ENCODE measurements at places on chromosomes 3 and 15.

DNA sequence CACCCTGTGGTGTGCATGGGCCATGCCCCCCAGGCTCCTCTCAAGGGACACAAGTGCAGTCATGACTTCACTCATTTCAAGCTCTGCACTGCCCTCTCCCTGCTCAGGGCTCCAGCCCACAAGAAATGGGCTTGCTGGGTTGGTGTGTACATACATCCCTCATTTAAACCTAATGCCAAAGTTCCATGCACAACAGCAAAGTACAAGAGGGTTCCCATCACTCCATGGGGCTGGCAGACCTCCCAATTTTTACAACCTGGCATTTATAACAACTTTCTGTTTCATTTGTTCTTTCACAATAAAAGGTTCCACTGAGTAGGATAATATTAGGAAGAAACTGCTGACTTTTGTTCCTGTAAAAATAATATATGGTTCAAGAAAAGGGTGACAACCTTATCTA lies 54.3 kb downstream of the HERC2 start:
- no peak for DNase-seq

DNA sequence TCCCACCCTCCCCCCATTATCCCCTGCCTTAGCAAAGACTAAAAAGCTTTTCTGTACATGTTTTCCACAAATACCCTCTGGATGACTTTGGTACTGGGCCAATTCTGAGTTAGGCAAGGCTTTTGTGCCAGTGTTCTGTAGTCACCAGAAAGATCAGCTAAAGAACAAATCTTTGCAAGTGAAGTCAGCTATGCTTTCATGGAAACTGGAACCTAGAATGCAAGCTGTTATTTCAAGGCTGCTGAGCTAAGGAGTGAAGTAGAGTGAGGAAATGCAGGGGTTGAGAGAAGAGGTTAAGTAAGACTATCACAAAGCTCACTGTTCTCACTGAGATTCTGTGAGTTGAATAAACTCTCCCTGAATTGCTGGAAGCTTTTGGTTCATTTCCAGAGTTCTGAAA lies 107.8 kb upstream of the CNTN3 start:
- no peak for DNase-seq

DNA sequence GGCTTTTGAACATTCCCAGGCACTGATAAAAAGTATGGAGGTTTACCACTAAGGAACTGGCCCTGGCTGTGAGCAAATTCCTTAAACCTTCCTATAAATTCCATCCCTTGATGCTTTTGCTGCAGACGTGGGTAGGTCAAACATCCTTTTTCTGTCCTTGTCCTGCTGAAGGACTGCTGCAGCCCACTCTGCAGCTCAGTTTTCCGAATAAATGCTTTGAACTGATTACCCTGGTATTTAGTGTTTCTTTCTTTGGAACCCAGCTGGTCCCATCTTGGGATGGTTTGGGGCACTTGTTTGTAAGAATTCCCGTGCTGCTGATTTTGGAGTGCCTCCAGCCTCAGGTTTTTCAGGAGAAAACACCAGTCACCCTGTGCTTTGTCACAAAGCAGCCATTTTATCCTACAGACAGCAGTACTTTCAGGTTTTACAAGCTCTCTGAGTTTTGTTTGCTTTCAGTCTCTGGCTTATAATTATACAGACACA lies 815.9 kb downstream of the VGLL3 start:
- DNase-seq: no peak

- no peak for DNase-seq
Observed at GRCh38 chr15:47570451-47570850, 146.9 kb upstream of the SEMA6D start.

GRCh38 chr3:55648591-55649318 lies 161.6 kb upstream of the WNT5A start:
- DNase-seq: no peak

DNA sequence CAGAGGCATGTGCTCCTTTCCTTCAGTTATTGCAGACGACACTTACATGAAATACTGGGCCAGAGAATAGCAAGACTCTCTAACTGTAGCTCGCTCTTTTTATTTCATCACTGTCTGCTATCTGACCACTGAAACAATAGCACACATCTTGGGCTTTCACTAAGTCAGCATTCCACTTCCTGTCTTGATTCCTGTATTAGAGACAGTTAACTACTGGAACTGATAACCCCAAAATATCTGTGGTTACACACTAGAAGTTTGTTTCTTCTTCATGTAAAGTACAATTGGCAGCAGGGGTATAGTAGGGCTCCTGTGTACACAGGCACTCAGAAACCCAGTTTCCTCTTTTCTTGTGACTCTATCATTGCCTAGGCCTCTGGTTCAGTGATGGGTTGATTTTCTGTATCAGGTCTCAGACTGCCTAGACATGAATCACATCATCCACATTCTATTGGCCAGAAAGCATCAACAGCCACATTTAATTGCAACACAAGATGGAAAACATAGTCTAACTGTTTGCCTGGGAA lies 230.2 kb upstream of the CD96 start:
- no peak for DNase-seq

- DNase-seq: no peak
Observed at GRCh38 chr15:78542647-78543046, 2.4 kb downstream of the PSMA4 start.

- DNase-seq: no peak
Observed at GRCh38 chr3:97949743-97950142, 22.5 kb downstream of the RIOX2 start.

GRCh38 chr15:73654659-73655058 lies 21.5 kb upstream of the NPTN start:
- no peak for DNase-seq

GRCh38 chr3:66803206-66803605 lies 194.9 kb upstream of the KBTBD8 start:
- DNase-seq: no peak

DNA sequence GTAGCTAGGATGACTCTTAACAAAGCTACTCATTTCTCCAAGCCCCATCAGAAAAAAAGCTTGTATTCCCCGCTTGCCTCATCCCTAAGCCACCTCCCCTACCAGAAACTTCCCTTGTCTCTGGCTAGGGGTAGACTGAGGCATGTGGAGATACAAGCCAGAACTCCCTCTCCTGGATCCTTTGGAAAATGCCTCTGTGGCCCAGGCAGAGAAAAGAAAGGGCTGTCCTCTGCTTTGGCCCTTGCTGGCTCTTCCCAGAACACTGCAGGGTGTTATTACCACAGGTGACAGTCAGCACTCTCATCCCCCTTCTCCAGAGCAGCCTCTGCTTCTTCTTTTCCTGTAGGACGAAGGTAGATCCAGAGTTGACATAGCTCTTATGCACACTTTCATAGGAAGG lies 15.2 kb downstream of the RMDN3 start:
- no peak for DNase-seq

- no peak for DNase-seq
Observed at GRCh38 chr15:52052066-52052935, 33.3 kb downstream of the MAPK6 start.

DNA sequence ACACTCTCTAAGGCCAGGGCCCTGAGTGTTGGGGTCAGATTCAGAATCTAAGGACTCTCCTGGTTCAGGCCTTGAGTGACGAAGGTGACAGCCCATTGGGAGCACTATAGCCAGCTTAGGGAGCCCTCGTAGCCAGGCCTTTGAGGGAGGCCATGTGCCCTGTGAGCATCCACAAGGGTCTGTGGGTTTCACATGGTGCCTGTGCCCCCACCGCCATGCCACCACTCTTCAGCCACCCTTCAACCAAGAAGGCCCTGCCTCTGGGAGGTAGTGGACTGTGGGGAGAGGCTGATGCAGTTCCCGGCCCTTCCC lies 37.5 kb downstream of the TSPAN3 start:
- no peak for DNase-seq

DNA sequence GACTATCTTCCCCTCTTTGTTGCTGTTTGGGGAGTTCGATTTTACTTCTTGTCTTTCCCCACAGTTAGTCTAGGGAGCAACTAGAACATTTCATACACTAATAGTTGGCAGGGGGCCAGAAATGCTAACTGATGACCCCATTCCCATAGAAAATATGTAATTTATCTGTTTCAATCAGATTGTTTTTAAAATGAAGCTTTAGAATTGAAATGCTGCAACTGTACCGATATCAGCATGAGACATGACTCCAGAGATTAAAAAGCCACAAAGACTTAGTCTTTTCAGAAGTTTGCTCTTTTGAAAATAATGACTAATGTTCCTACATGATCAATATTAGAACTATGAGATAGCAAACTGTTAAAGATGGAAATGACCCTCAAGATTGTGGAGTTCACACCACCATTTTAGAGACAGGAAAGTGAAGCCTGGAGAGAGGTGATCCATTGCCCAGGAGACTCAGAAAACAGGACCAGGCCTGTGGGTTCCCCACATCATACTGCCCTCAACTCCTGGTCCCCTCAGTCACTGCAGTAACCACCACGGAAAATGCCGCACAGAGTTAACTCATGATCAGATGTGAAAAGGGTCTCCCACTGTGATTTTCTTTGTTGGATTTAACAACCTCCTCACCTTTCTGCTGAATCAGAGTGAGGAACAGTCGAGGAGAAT lies 130.3 kb downstream of the CHDH start:
- DNase-seq: no peak

- DNase-seq: no peak
Observed at GRCh38 chr3:124811436-124811835, 75.7 kb downstream of the ITGB5 start.
